Stimulated activated CD4-positive, alpha-beta T cell treated with anti-CD3 and anti-CD28 coated beads, TNF-alpha, amount 100 ng/mL, for 1 hour (primary cell): ENCODE measurements at places on chromosomes 2 and 18.

- DNase-seq: no peak
These were observed 359.4 kb upstream of the DSEL start for GRCh38 chr18:67875944-67876343.

DNA sequence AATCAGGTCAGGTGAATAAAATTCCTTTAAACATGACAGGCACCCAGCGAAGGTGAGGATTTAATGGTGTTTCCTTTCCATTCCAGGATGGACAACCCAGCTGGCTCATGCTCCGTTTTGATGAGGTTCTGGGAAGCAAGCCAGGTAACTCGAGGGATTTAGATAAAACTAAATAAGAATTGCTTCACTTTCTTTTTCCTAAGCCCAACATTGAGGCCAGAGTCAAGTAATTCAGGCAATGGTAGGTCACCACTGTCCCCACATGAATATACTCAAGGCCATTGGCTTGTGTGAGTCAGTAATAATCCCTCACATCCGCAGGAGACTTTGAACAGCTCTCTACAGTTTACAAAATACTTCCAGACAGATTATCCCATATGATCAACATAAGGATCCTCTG is 16.2 kb upstream of the LRATD1 start:
- DNase-seq: no peak

DNA sequence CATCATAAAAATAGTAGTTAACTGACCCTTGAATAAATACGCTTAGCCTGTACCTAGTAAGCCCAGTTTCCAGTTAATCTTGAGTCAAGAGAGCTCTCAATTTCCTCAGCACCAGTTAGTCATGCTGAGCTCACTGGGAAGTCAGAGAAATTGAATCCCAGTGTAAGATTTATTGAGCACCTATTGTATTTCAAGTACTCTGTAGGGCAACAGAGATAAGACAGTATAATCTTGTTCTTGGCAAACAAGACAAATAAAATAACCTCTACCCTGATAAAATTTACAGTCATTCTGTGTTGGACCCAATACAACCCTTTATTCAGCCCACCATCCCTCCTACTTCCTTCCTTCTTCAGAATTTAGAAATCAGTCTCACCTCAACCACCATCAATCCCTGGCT is 71.9 kb upstream of the NRP2 start:
- DNase-seq: no peak

- no peak for DNase-seq
These were observed 21.4 kb upstream of the KCNS3 start for GRCh38 chr2:17857021-17857420.

- DNase-seq: no peak
These were observed 150.5 kb downstream of the MYO5B start for GRCh38 chr18:50044402-50044801.

- DNase-seq: no peak
These were observed 78.1 kb downstream of the CERKL start for GRCh38 chr2:181578829-181579228.
